Nephron progenitor cell (in vitro differentiated cells): ENCODE measurements at places on chromosomes 1 and 21.

DNA sequence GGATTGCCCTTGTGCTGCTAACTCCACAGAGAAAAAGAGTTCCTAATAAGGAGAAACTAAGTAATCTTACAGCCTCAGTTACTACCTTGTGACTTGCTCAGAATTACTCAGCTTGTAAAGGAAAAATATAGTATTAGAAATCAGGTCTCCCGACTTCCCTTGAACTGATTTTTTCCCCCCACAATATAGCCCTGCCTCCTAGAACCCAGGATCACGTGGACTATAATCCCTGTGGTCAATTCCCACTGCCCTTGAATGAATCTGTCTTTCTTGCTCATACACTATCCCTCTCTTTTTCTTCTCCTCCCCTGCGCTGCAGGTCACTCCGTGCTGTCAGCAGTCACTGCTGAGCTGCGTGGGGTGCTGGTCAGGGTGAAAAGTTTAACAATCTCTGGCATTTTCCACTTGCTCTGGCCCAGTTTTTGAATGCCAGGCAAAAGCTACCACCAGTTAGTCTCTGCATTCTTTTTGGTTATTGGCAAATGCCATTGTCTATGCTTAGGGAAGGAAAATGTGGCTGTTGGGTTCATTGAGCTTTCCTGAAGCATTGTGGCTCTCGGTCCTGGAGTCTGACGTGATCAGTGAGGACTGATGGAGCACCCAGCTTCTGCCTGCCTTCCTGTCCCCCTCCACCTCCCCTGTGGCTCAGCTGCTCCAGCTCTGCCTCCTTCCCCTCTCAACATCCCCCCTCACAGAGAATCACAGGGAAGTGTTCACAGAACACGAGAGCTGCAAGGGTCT is 1.9 kb upstream of the MYOC start:
- H3K27me3 ChIP-seq = peaks cover 11% of the 10 kb centered on the region
- H3K4me1 ChIP-seq = peaks cover 24% of the 10 kb centered on the region
- no peak overlapping the region for H3K4me3 ChIP-seq
- H3K27ac ChIP-seq = peak overlapping the region; percentile 42

- H3K27ac ChIP-seq = no peak overlapping the region
- DNase-seq = no peak
- peaks cover 5% of the 10 kb centered on the region for H3K4me1 ChIP-seq
- H3K4me3 ChIP-seq = no peak overlapping the region
- H3K27me3 ChIP-seq = peaks cover 70% of the 10 kb centered on the region
Measured at GRCh38 chr1:159859767-159860322, 2.6 kb downstream of the VSIG8 start.

DNA sequence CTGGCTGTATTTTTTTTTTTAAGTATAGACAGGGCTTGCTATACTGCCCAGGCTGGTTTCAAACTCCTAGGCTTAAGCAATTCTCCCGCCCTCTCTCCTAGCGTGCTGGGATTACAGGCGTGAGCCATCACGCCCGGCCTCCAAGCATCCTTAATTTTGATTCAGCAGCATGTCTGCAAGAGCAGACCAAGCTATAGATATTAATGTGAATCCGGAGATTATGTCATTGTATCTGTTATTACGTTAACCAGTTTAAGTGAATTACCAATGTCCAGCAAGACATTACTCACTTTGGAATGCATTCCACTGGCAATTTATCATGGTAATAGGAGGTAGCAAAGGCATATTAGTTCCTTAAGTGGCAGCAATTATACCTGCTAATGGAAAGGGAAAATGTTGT is 179.7 kb downstream of the CHRM3 start:
- H3K4me1 ChIP-seq = no peaks in the 10 kb centered on the region
- no peaks in the 10 kb centered on the region for H3K27me3 ChIP-seq
- no peak overlapping the region for H3K27ac ChIP-seq
- no peak for DNase-seq
- no peak overlapping the region for H3K4me3 ChIP-seq

- no peak overlapping the region for H3K4me3 ChIP-seq
- DNase-seq = no peak
- peaks cover 28% of the 10 kb centered on the region for H3K36me3 ChIP-seq
- H3K4me1 ChIP-seq = peaks cover 40% of the 10 kb centered on the region
- H3K27ac ChIP-seq = peak overlapping the region; percentile 66
- no peaks in the 10 kb centered on the region for H3K27me3 ChIP-seq
Measured at GRCh38 chr1:233114860-233115259, 164.4 kb downstream of the NTPCR start.

GRCh38 chr1:25476186-25477097 is 45.7 kb downstream of the MACO1 start:
- H3K36me3 ChIP-seq = peaks cover 5% of the 10 kb centered on the region
- no peaks in the 10 kb centered on the region for H3K27me3 ChIP-seq
- peak overlapping the region; percentile 0 for H3K27ac ChIP-seq
- DNase-seq = no peak
- peaks cover 4% of the 10 kb centered on the region for H3K4me1 ChIP-seq
- no peak overlapping the region for H3K4me3 ChIP-seq

GRCh38 chr1:89951766-89952604 is 42.9 kb upstream of the ZNF326 start:
- H3K27me3 ChIP-seq = no peaks in the 10 kb centered on the region
- H3K36me3 ChIP-seq = no peaks in the 10 kb centered on the region
- DNase-seq = no peak
- H3K27ac ChIP-seq = no peak overlapping the region

- H3K36me3 ChIP-seq = no peaks in the 10 kb centered on the region
- DNase-seq = no peak
- peaks cover 4% of the 10 kb centered on the region for H3K27me3 ChIP-seq
- no peak overlapping the region for H3K4me3 ChIP-seq
- peaks cover 77% of the 10 kb centered on the region for H3K4me1 ChIP-seq
Measured at GRCh38 chr1:205438213-205439158, 16.6 kb upstream of the LEMD1 start.

DNA sequence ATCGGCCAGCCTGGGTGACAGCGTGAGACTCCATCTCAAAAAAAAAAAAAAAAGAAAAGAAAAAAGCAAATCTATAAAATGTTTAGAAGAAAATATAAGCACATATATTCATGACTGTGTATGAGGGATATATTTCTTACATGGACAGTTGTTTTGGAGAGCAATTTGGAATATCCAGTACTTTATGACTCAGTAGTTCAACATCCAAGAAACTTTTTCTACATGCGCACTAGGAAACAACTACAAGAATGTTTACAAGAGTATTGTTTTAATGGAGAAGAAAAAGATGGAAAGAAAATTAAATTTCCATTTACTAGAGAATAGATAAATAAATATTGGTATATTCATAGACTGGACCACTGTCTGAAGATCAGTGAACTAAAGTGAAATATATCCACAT is 77.5 kb downstream of the MAST2 start:
- H3K36me3 ChIP-seq = no peaks in the 10 kb centered on the region
- no peaks in the 10 kb centered on the region for H3K4me1 ChIP-seq
- H3K4me3 ChIP-seq = no peak overlapping the region
- H3K27ac ChIP-seq = no peak overlapping the region
- H3K27me3 ChIP-seq = no peaks in the 10 kb centered on the region
